GM23338 (cell line): ENCODE measurements at places on chromosomes 7 and 10.

GRCh38 chr10:96718304-96718990 lies 1.9 kb downstream of the PIK3AP1 start:
- DNase-seq = no peak

- no peak for DNase-seq
These were observed 190.9 kb upstream of the LYZL2 start for GRCh38 chr10:30820261-30820991.

- DNase-seq = no peak
These were observed 750.7 kb downstream of the SUGCT start for GRCh38 chr7:40885503-40885902.

DNA sequence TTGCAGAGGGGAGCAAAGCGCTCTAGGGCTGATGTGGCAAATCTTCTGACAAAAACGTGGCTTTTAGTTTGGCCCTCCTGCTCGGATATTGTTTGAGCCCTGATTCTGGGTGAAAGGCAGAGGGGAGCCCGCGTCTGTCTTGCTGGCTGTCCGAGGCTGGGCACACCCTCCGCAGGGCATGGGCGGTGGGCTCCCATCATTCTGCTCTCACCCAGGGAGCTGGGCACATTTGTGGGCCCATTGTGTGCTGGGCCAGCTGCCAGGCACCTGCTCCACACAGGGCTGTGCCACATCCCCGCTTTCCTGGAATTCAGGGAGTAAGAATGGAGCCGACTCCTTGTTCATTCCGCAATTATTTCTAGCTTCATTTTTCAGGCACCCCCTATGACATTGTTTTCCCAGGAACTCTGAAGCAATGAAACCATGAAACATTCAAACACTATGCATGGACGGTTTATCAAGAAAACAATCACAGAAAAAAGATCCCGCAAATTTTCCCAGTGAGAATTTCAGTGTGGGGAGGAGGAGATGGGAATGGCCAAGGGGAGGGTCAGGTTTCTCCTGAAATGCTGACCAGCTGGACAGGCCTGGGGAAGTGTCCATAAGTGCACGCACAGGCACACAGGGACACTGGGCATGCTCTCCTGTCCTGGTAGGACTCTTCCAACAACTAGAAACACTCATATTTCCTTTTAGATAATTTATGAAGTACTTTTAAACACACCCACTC lies 341.1 kb downstream of the CXCL12 start:
- no peak for DNase-seq

DNA sequence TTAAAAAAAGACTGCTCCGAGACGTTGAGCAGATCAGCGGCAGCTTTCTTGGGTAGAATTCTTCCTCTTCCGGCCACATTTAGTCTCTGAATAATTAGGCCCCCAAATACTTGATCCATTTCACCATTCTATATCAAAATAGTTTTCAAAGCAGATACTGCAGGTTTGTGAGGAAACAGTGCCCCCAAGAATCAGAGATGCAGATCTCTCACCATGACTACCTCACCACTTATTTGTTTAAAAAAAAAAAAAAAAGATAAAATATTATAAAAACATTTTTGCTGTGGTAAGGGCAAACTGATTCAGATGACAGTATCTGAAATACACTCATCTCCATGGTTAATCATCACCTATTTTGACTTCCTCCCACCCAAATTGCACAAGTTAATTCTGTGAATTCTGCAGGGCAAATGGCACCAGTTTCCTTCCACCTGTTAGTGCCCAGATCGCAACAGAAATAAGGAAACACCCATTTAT lies 210.4 kb downstream of the FAM107B start:
- no peak for DNase-seq

DNA sequence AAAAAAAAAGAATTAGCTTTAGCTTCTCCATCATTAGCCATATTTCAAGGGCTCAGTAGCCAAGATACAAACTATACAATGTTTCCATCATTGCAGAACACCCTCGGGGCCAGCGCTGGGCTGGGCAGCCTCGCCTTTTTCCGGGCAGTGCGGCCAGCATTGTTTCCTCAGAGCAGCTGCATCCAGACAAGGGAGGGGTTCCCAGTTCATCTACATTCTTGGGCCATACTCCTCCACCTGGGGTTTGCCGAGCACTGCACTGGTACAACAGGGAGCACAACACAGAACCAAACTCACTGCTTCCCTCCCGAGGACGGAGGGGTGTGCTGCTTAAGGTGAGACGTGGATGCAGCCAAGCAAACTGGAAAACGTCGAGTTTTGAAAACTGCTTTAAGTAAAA lies 2.4 kb upstream of the PKD1L1 start:
- DNase-seq = peak; percentile 58

DNA sequence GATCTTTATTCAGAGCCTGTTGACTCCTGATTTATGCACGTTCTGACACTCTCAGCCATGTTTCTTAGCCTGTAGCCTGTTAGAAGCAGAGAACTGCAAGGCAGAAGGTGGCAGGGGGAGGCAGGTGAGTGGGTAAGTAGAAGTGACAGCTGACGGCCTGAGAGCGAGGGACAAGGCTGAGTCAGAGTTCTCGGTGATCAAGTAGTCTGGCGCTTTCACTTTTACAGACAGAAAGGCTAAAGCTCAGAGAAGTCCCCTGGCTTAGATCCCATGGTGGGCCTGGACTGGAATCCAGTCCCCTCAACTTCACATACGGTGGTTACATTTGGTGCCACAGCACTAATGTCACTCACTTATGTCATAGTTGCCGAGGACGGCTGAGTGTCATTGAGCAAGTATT lies 139.0 kb downstream of the TACC2 start:
- DNase-seq = no peak

DNA sequence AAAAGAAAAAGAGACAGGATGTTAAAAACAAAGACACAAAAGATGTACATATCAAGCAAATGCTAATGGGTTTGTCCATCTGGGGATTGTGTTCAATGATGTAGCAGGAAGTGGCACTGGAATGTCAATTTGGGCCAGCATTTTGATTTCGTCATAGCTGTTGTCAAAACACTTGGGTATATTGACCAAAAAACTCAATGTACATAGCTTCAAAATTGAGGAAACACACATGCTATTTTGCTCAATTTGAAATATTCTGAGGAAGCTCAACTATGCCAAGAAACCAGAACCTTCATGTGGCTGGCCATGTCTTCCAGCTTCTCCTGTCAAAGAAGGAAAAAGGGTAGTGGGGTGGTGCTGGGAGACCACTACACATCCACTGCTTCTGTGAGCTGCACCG lies 212.7 kb upstream of the GHITM start:
- no peak for DNase-seq

DNA sequence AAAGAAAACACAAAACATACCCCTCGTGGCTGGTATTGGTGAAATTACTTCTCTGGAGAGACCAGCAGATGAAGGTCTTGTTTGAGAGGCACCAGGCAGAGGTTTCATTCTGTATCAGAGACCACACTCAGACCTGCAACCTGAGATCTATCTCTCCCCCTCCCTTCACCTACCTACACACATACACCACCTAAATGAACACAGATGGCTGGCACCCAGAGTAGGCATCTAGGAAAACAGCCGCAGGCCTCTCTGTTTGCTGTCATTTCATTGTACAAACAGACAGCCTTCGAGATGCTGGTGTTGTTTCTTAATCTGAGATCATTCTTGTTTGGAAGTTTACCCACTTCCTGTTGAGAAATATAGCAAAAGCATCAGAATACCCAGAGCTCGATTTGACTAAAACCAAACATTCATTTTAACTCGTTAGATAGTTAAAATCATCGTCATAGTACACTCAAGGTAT lies 173.9 kb upstream of the SLC25A13 start:
- DNase-seq = peak; percentile 5

DNA sequence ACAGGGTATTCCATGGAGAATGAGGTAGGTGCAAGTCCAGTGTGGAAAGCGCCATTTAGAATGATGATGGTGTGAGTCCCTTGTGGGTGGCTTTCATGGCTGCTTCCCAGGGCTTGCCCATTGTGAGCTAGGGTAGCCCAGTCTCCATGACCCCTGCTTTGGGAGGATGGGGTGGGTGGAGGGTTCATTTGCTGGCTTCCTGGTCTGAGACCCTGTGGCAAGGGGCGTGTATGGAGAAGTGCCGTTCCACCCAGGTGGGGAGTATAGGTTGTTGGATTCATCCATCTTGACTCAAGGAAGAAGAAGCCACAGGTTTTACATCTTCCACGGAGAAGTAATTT lies 27.7 kb downstream of the CCM2 start:
- DNase-seq = no peak

- DNase-seq = no peak
These were observed 896.9 kb downstream of the SORCS1 start for GRCh38 chr10:106267591-106267990.

DNA sequence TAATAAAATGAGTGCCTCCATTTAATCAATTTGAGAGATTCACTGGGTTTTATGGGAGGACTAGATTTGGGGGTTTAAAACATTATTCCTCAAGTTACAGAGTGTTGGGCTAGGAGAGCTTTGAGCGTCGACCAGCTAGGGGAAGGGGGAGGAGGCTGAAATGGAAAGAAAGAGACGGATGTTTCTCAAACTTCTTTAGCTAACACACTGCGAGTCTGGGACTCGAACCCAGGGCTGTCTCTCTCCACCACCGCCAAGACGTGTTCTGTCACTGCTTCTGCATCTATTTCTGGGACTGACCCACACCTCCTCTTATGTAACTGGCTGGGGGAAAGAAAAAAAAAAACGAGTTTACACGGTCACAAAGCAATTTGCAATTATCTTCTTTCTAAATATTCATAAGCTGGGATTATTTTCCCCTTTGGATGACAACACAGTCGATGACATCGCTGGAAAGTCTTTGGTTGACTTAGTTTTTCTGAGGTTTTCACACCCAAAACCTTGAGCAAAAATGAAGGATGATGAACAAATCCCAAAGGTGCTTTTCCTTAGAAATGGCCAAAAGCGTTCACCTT lies 27.2 kb downstream of the CHST15 start:
- peak; percentile 31 for DNase-seq

GRCh38 chr10:110495731-110496552 lies 1.8 kb upstream of the DUSP5 start:
- DNase-seq = peak; percentile 62
